ENCODE measurements at places on chromosomes 4 and X.
A peak's percentile ranks its signal among the peaks of the same experiment; 100 is the strongest.

DNA sequence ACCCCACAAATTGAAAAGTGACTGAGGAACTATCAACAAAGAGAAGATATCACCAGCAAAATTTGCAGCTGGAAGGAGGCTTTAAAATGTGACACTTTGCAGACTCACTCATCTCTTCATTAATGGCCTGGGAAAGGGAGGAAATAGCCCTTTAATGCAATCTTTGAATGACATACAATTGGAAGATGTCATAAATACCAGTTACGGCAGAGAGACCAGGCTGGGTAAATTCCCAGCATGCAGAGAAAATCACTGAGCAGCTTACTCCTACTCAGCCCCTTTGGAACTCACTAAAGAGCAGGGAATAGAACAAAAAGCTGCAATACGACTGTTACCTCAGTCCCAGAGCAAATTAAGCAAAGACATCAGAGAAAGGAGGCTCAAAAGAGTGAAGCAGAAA lies 238.9 kb downstream of the HS3ST1 start:
- DNase-seq = no peak

DNA sequence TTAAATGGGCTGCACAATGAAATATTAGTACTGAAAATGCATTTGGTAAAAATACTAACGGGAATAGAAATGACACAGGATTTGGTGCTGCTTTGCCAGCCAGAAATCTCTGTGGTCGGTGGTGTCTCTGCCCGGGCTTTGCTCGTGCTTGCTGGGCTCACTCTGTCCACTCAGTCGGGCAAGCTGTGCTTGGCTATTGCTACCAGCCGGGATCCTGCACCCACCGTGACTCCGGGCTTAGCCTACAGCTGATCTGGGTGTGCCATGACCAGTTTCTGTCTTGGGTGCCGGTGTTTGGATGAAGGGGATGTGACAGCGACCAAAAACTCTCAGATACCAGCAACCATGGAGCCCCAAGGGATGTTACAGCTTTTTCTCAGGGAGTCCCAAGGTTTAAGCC lies 487.7 kb downstream of the TECRL start:
- no peak for DNase-seq

GRCh38 chrX:110145854-110146253 lies 142.9 kb downstream of the TMEM164 start:
- peak; percentile 19 for DNase-seq

DNA sequence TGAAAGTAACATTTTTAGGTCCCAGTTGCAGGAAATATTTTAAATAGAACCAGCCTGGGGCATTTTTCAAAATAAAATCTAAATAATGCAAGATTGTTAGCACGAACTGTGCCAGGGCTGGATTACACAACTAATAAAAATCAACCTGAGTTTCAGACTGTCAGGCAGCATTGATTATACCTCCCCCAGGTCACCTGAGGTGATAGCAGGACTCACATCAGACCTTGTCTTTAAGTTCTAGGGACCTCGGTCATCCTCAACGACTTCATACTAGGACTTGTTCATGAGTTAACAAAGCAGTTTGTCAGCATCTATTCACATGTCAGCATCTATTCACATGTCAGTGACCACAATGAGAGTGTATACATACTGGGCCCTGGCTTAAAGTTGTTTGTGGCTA lies 8.7 kb upstream of the TEX13A start:
- no peak for DNase-seq

GRCh38 chrX:13309631-13310030 lies 10.2 kb downstream of the ATXN3L start:
- no peak for DNase-seq

- no peak for DNase-seq
These were observed 125.4 kb upstream of the ZCCHC13 start for GRCh38 chrX:74178536-74178935.
